Fibroblast of pulmonary artery (primary cell): ENCODE measurements at places on chromosomes 6 and 20.
A peak's percentile ranks its signal among the peaks of the same experiment; 100 is the strongest.

DNA sequence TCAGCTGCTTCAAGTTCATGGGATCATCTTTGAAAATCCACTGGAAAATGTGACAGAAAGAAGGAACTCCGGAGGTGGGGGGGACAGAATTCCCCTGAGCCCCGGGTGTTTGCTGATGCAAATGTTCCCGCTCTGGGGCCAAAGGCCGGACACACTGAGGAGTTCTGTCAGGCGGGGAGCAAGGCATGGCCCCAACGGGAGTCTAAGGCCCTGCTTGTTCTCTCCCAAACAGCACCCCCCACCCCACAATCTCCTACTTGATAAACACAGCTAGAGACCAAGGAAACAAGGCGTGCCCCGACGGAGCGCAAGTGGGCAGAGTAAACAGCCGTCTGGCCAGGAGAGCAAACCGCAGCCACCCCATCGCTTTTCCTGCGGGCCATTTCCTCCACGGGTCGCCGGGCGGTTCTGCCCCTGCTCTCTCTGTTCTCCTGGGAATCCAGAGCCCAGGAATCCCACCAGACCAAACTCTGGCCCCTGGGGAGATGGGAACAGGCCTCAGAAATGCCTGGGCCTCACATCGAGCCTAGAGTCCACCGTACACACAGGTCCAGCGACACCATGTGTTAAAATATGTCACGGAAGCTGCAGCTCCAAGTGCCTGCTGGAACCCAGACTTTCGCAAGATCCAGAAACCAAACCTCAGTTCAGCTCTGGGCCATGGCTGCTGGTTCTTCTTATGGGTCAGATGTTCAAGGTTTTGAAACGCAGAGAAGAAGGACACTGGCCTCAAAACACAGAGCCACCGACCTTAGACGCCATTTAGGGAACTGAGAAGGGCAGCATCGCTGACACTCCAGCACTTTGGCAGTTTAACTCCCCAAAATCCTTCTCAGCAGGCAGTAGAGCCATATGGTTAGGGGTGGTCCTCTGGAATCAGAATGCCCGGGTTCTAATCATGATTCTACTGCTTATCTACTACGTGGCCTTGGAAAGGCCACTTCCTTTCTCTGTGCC is 104.2 kb downstream of the PREX1 start:
- DNase-seq: no peak

DNA sequence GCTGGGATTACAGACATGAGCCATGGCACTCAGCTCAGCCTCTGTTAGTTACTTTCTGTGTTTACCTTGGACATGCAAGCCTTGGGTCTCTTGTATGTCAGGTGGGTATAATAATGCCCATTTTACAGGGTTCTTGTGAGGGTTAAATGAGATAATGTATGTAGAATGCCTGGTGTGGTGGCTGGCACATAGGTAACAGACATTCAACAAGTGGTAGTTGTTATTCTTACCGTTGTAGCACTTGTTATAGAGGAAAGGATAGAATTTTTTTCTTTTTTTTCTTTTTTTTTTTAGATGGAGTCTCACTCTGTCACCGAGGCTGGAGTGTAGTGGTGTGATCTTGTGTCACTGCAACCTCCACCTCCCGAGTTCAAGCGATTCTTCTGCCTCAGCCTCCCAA is 8.0 kb upstream of the KIF13A start:
- no peak for DNase-seq

GRCh38 chr6:47484616-47485015 is 7.0 kb downstream of the CD2AP start:
- DNase-seq: peak; percentile 60

DNA sequence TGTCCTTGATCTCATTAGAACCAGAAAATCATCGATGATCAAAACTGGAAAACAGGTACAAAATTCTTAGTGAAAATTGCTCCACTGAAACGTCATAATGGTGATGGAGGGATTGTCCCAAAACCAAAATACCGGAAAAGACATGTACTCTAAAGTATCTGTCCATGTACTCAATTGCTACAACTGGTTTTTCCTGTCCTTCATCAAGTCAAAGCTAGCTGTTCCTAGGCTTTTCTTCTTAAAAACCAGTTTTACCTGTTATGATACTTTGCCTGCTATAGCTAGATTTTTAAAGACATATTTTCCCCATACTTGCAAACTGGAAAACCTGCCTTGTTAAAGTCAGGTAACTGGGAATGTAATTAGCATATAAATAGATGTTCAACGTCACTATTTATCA is 50.5 kb upstream of the LRRC1 start:
- DNase-seq: no peak

GRCh38 chr6:170081556-170081955 is 209.3 kb downstream of the DLL1 start:
- DNase-seq: no peak

GRCh38 chr6:82840571-82840970 is 225.1 kb downstream of the UBE3D start:
- DNase-seq: no peak

- no peak for DNase-seq
Measured at GRCh38 chr20:9395971-9396370, 118.4 kb upstream of the LAMP5 start.

GRCh38 chr6:43867246-43867645 is 97.2 kb downstream of the VEGFA start:
- DNase-seq: no peak

- peak; percentile 84 for DNase-seq
Measured at GRCh38 chr6:138410048-138410735, 6.2 kb downstream of the HEBP2 start.

DNA sequence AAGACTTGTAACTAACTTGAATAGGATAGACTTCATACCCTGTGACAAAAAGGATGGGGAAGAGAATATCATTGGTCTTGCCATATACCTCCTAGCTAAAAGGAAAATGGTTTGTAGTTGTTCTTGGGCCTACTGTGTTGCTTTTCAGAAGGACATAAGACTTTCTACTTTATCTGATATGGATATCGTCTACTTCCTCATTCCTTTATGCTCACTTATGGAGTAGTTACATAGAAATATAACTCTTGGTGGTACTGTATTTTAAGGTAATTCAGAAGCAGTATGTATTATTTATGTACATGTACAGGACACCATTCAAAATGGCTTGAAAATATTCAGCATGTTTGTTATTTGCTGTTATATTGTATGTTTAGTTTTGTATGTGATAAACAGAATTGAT is 8.0 kb downstream of the FAM217B start:
- no peak for DNase-seq

DNA sequence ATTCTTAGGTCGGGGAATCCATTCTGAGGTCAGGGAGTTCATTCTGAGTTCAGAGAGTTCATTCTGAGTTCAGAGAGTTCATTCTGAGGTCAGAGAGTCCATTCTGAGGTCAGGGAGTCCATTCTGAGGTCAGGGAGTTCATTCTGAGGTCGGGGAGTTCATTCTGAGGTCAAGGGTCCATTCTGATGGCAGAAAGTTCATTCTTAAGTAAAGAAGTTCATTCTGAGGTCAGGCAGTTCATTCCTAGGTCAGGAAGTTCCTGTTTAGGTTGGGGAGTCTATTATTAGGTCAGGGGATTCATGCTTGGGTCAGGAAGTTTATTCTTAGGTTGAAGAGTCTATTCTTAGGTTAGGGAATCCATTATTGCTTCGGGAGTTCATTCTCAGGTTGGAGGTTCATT is 16.5 kb upstream of the NXT1 start:
- DNase-seq: no peak

DNA sequence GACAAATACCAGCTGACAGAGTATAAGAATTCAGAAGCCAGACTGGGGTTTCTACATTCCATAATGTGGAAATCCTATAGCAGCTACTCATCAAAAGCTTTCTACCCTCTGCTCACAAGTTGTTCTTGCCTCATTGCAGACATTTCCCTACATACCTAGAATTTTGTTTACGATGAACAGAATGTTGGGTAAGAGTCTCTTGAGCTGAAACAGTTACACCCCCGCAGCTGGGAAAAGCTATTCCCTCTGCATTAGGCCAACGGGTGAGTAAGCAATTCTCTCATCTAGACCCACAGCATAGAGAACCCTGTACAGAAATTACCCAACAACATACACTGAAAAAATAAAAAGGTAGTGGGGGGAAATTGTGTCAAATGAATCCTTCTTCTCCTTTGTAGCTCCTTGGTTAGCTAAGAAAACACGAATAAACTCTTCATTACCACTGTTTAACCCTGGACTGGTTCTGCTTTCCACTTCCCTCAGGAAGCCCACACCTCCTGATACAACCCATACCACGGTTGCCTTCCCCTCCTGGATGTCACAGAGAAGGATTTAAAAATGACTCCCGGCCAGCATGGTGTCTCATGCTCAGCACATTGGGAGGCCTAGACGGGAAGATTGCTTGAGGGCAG is 215.0 kb upstream of the SHLD1 start:
- peak; percentile 98 for DNase-seq

GRCh38 chr6:92541448-92542060 is 877.8 kb downstream of the EPHA7 start:
- no peak for DNase-seq

DNA sequence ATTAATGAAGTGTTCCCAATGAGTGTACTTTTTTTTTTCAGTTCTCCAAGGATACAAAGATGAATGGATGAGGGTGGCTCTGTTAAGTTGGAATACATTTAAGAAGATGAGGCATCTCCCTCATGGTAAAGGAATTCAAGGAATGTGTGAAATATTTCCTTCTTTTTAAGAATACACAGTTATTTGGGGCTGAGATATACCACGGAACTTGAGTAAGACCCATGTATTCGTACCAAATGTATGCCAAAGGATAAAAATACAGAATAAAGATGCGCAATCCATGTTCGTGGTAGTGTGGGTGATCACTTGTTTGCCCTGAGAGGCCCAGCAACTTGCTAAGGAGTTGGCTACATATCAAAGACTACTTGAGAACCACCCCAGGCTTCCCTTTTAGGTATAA is 164.2 kb upstream of the TCF21 start:
- peak; percentile 64 for DNase-seq

DNA sequence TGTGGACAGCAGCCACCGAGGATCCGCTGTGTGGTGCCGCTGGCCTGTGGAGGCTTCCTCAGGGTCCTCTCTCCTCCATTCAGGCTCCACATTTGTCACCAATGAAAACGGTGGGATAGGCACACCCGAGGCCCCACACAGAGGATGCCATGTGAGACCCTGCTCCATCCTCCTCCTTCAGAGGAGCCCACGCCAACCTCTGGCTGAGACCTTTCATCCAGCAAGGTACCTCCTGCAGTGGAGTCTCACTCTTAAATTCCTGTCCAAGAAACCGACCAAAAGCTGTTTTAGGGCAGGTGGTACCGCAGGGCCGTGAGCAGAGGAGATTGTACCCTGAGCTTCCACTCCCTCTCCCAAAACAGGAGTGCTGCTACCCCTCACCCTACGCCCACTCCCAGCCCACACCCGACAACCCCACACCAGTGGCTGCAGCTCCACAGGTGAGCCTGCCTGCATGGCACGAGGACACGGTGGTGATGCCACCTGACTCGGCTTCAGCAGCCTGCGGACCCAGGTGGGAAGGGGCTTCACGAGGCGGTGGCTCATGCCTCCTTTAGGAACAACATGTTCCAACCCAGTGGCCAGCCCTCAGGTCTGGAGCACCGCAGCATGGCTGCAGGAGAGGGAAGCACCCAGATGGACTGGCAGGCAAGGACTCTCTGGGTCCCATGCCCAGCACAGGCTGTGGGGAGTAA is 237.6 kb upstream of the AFDN start:
- no peak for DNase-seq

DNA sequence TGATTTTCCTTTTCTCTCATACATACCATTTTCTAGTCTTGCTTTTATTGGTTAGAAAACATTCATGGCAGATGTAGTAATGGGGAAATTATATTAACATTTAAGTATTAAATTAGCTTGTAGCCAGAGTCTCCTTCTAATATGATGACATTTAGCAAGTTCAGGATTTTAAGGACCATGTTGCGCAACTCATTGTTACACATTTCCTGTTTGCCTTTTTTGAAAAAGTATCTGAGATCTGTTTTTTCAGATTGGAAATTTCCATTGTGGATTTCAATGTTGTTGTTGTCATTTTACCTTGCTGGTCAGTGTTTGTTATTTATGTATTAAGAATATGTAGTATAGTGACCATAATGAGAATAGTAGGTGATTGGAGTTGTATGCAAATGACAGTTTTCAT is 38.7 kb downstream of the CDKAL1 start:
- DNase-seq: peak; percentile 90

DNA sequence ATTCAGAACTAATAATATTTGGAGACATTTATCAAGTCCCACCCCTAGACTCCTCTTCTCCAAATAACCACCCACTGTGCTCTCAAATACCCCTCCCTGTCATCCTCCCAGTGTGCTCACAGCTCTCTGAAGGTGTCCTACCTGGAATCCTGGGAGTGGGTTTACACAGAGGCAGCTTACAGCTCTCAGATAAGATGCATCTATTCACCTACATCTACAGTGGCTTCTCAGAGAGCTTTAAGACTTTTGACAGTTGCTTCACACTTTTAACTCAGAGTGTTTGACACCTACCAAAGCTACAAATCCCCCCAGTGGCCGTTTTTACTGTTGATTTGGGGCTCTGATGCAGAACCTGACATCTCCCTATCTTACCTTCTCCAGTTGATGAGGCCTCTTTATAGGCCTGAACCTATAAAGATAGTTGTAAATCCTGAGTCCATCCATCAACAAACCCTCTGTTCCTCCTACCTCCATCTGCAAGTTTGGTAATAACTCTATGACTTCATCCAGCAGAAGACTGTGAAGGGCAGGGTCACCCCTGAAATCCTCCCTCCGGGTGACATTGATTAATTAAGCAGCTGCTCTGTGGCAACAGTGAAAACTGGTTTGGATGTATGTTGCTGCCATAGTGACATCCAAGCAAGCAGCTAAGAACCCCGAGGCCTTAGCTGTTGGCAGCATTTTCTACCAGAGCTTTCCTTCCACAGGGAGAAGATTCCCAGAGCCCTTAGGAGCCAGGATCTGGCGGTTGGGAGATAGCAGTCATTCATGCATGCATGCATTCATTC is 226.1 kb upstream of the RREB1 start:
- no peak for DNase-seq

DNA sequence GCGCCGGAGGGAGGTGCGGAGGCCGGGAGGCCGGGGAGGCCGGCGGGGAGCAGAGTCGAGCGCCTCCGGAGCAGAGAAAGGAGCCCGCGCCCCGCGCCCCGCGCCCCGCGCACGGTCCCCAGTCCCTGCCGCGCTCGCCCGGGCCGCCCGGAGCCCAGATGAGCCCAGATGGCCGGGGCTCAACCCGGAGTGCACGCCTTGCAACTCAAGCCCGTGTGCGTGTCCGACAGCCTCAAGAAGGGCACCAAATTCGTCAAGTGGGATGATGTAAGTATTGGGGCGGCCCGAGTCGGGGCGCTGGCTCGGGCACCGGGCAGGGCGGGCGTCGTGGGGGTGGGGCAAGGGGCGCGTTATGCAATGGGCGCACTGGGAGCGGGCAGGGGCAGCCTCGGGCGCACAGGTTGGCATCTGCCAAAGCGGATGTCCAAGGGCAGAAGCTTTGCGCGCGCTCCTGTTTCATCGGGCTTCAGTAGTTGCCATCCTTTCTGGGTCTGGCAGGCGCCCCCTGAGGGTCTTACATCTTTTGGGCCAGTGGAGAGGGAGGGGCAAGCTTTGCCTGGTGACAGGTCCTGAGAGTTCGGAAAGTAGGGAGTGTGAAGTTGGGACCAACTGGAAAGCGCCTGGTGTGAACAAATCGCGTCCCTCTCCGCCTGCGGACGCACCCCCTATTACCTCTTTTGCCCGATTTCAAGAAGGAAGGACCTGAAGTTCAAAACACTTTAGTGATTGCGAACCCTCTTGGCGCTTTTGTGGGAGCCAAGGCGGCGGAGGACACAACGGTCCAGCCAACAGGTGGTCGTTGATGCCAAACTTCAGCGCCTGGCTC is 631 bp downstream of the PLCB1 start:
- peak; percentile 39 for DNase-seq

- no peak for DNase-seq
Measured at GRCh38 chr6:144729502-144729901, 444.4 kb downstream of the UTRN start.

- no peak for DNase-seq
Measured at GRCh38 chr6:130575557-130575956, 209.7 kb downstream of the TMEM200A start.
